ENCODE measurements at places on chromosomes 6 and 20. TPM values are rescaled to one million over a fixed set of nuclear protein-coding genes. Genes with fewer than 3 reads are reported as not detected.

Gene PDE7B
- total RNA-seq: 14.6 TPM

Gene XPO5
- 22.9 TPM for total RNA-seq

Gene TXLNB
- 188 TPM for total RNA-seq

Gene CCDC167
- total RNA-seq: 15.1 TPM

Gene SPATS1
- not detected for total RNA-seq

Gene LCA5
- total RNA-seq: 9.1 TPM

All from tongue (tissue), 3 donors.